ENCODE measurements at places on chromosomes 16 and 17.

DNA sequence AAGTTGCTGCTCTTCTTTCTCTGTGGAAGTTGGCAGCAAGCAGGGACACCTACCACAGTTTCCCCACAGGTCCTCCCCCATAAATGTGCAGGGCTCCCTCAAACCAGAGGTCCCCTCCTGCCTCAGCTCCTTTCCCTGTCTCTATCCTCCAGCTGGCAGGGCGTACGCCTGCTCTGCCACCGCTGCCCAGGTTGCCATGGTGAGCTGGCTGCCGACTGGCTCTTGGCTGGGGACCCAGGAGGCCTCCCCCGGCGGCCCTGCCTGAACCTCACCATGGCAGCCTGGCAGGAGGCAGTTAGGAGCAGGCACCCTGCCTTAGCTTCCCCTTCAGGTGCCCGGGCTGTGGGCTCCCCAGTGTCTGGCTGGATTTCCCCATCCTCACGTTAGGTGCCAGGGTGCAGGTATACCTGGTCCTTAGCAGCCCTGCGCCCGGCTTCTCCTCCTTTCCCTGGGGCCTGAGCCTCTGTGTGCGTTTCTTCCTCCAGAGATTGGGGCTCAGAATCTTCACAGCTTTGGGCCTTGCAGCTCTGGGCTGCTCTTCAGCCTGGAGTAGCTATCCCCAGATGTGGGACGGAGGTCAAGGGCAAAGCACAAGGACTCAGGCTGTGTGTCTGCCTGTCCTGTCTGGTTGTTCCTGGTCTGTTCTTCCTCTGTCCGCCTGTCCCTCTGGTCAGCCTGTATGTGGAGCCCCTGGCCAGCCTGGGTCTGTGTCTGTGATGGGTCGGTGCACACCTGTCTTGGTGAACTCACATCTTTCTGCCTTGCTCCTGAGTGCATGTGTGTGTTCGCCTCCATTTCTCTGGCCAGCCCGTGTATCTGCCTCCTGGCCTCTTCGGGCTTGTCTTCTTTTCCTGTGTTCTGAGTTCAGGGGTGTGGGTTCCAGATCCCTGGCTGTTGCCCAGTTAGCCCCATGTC, 15.7 kb downstream of the GJD3 start:
- no peak for DNase-seq

DNA sequence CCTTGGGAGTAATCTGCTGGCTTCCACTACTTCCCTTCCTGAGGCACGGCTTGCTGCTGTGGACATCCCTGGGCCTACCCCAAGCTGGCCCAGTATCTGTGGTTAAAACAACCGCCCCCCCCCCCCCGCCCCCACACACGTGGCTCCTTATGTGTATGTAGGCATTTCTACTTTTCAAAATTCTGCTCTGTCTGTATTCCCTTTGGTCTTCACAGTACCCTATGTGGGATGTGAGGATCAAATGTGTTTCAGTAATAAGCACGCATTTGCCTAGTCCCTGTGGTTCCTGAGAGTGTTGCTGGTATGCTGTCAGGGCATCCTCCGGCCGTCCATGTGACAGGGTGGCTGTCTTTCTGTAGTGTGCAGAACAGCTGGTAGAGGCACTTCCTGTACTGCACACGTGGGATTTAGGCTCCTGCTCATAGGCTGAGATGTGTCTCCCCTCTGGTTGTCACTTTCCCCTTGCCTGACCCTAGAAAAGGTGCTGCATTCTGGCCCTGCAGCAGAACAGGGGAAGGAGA, 2.2 kb downstream of the NT5M start:
- no peak for DNase-seq

DNA sequence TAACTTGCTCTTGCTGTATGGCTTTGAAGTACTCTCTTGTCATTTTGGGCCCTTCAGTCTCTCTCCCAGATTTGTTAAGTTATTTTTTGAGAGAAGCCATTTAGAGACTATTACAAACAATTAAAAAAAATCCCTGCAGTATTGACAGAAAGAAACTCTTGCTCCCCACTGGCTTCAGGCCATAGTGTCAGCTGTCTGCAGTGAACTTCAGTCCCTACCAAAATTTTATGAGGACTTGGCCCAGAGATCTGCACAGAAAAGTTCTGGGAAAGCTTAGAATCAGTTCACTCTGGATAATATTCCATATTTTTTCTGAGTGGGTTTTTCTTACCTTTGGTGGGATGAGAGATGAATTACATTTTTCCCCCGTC, 30.9 kb upstream of the SUPT4H1 start:
- no peak for DNase-seq

DNA sequence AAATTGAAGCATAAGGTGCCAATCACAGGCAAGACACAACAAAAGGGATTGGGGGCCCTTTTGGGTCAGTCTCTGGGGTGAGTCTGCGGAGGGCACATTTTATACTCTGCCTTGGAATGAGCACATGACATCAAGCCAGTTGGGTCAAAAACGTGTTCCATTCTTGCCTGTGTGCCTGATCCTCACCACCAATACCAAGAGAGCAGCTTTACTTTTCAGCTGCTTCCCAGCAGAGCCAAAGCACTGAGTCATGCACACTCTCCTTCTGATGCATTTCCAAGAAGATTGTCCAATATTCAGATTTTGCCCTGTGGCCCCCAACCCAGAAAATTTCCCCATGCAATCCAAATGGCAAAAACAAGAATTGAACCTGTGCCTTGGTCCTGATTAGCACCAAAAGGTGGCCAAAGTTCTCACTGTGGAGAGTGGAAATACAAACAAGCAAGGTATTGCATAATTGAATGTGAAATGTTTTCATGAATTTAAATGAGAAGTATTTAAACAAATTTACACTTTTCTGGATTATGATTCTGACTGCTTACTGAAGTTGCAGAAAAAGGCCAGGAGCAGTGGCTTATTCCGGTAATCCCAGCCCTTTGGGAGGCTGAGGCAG, 217.8 kb upstream of the SOX9 start:
- no peak for DNase-seq

GRCh38 chr17:17089796-17090641, 47.8 kb downstream of the MPRIP start:
- DNase-seq, result no peak

- no peak for DNase-seq
Measured at GRCh38 chr16:79970551-79971236, 370.2 kb upstream of the MAF start.

DNA sequence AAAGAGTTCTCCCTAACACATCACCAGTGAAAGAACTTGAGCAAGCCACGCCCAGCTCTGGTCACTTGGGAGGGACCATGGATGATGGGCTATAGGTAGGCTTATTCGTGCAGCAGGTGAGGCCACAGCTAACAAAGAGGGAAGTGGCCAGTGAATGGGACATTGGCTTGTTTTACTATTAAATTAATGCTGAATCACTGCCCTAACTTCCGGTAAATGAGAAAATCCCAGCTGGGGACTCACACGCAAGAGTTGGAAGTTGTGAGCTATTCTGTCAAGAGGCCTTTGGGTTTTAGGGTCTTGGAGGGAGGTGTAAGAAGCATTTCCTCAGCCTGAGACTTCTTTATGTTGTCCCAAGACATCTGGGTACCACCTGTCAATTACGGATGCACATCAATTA, 315.3 kb downstream of the XYLT1 start:
- DNase-seq, result no peak

GRCh38 chr17:8623591-8623990, 6.9 kb downstream of the MYH10 start:
- no peak for DNase-seq

DNA sequence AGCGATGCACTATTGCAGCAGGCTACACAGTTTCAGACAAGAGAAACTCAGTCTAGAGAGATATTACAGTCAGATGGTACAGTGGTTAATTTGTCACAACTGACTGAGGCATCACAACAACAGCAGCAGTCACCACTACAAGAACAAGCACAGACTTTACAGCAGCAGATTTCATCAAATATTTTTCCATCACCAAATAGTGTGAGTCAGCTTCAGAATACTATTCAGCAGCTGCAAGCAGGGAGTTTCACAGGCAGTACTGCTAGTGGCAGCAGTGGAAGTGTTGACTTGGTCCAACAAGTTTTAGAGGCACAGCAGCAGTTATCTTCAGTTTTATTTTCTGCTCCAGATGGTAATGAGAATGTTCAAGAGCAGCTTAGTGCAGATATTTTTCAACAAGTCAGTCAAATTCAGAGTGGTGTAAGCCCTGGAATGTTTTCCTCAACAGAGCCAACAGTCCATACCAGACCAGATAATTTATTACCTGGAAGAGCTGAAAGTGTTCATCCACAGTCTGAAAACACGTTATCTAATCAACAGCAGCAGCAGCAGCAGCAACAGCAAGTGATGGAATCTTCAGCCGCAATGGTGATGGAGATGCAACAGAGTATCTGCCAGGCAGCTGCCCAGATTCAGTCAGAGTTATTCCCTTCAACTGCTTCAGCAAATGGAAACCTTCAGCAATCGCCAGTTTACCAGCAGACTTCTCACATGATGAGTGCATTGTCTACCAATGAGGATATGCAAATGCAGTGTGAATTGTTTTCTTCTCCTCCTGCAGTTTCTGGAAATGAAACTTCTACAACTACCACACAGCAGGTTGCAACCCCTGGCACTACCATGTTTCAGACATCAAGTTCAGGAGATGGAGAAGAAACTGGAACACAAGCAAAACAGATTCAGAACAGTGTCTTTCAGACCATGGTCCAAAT, 34.1 kb downstream of the NQO1 start:
- DNase-seq, result no peak

- DNase-seq, result no peak
Measured at GRCh38 chr17:60398227-60398959, 6.5 kb upstream of the USP32 start.

- no peak for DNase-seq
Measured at GRCh38 chr17:32104158-32104557, 38.1 kb upstream of the RHOT1 start.

GRCh38 chr17:42525221-42525620, 10.8 kb upstream of the NAGLU start:
- no peak for DNase-seq

GRCh38 chr17:58006560-58006923, 504 bp downstream of the SRSF1 start:
- DNase-seq, result peak; percentile 35

DNA sequence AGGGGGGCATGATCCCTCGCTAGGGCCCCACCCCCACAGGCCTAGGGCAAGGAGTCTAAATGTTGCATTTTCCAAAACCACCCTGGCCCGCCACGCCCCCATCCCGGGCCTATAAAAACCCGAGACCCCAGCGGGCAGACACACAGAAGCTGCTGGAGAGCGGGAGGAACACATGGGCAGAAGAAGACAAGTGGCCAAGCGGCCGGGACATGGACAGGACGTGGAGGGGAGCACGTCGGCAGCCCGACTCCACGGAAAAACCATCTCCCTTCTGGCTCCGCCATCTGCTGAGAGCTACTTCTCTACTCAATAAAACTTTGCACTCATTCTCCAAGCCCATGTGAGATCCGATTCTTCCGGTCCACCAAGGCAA, 34.1 kb upstream of the ENPP7 start:
- DNase-seq, result no peak

- no peak for DNase-seq
Measured at GRCh38 chr16:23848958-23849357, 13.2 kb downstream of the PRKCB start.

DNA sequence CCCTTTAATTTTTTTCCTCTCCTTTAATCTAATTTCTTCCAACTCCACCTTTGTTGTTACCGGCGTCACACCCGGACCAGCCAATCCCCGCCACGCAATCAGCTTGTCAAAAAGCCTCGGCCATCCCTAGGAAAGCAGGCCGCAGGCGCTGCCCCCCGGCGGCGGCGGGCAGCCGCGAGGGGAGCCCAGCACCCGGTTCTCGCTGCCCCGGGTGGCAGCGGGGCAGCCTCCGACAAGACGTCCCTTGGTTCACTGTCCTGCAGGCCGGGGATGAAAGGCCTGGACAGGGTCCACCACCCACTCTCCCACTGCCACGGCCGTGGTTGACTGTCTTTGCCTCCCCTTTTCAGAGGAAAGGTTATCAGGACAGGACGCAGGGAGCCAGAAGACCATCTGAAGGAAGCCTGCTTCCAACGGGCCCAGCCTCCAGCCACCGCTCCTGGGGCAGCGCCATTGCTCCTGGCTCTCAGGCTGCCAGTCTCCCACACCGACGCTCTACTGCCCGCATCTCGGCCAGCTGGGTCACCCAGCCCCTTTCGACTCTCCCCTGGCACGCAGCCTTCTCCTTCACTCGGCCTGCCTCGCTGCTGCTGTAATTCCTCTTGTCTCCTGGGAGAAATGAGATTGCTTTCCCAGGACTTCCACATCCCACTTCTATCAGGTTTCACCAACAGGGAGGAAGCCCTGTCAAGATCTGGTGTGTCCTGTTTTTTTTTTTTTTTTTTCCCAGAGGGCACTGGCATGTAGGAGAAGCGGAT, 2.8 kb upstream of the UBTF start:
- DNase-seq, result peak; percentile 44

- no peak for DNase-seq
Measured at GRCh38 chr17:9935408-9935807, 30.3 kb upstream of the RCVRN start.

GRCh38 chr16:69935278-69935711, 15.8 kb upstream of the CLEC18A start:
- no peak for DNase-seq

GRCh38 chr17:50631908-50632571, 2.6 kb upstream of the ABCC3 start:
- no peak for DNase-seq

DNA sequence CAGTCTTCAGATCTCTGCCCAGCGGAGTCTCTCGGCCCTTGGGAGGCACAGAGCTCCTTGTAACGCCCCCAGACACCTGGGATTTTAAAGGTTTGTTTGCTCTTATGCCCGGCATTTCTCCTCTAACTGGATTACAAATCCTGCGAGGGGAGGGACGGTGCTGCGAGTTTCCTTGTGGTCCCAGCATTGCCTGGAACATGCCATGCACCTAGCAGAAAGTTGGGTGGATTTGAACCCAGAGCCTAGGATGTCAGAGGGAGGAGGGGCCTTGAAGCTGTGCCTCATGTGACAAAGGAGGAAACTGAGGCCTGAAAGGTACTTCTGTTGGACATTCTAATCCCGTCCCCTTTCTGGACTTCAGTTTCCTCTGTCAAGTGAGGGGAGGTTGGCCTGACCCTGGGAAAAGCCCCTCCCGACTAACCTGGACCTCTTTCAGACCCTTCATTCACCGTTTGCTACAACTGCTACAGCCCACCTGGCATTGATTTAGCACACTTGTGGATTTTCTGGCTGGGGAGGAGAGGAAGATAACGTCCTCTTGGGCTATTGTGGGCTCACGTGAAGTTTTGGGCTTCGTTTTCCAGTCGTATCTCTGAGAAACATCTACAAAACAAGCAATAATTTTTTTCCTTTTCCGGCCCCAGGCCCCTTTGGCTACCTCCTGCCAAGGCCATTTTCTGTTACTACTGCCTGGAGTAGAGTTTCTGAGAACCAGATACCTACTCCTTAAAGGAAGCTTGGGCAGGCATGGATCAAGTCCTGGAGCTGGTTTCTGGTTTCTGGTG, 30.9 kb downstream of the MRC2 start:
- no peak for DNase-seq

- no peak for DNase-seq
Measured at GRCh38 chr17:80109066-80109660, 7.8 kb downstream of the GAA start.
